ENCODE measurements at places on chromosomes 6 and 20.
A peak's percentile ranks its signal among the peaks of the same experiment; 100 is the strongest.

GRCh38 chr6:92648364-92649086 lies 770.8 kb downstream of the EPHA7 start:
- no peak for DNase-seq

GRCh38 chr20:4885877-4886276 lies 115.4 kb downstream of the SLC23A2 start:
- no peak for DNase-seq

DNA sequence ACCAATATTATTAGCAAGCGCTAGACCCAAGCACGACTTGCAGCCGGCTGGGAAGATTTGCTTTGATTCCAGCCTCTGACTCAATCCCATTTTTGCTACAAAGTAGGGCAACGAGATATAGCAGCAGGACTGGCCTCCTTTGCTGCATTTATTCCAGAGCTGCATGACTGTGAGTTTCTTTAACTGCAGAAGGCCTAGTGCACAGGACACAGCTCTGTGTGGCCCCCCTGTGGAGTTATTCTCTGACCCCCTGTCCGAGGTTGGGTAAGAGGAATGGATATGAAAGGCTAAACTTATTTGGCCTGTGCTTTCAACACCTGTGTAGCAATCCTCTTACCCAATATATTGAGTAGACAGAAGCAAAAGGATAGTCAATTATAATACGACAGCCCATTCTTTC lies 133.3 kb upstream of the SPTLC3 start:
- DNase-seq = no peak

- DNase-seq = no peak
Measured at GRCh38 chr6:159899994-159900745, 9.4 kb downstream of the MAS1 start.

- no peak for DNase-seq
Measured at GRCh38 chr6:106746652-106747051, 117.3 kb downstream of the QRSL1 start.

- DNase-seq = no peak
Measured at GRCh38 chr6:52725535-52726192, 37.6 kb downstream of the GSTA2 start.

- DNase-seq = no peak
Measured at GRCh38 chr6:36252005-36252404, 17.9 kb upstream of the PNPLA1 start.

- DNase-seq = peak; percentile 53
Measured at GRCh38 chr20:24610341-24611115, 141.1 kb downstream of the SYNDIG1 start.

DNA sequence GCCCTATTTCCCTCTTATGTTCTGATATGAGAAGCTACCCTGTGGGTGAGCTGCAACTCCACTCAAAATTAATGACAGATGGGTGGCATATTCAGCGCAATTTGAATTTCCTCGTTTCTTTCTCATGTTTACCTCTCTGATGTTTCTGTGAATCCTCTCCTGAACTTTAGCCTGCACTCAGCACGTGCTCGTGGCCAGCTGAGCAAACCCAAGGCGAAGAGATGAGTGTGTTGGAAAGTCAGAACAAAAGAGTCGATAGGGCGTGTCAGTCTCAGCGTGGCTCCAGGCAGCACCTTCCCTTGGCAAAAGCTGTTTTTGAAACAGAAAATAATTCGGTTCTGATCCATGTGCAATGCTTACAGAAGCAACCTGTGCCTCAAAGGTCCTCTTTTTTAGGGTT lies 226.1 kb upstream of the GMDS start:
- no peak for DNase-seq

DNA sequence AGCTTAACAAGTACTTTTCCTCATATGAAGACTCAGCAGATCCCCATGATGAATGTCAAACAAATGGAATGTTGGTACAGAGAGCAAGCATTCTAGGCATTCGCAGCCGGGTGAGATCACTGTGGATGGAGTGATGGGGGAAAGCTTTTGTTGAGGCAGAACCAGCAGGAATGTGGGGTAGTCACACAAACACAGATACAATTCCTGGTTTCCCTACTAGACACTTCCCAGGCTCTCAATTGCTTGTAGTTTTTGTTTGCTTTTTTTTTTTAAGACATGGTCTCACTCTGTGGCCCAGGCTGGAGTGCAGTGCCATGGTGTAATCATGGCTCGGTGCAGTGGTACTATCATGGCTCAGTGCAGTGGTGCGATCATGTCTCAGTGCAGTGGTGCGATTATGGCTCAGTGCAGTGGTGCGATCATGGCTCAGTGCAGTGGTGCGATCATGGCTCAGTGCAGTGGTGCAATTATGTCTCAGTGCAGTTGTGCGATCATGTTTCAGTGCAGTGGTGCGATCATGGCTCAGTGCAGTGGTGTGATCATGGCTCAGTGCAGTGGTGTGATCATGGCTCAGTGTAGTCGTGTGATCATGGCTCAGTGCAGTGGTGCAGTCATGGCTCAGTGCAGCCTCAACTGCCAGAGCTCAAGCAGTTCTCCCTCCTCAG lies 15.4 kb upstream of the IER3 start:
- DNase-seq = no peak

GRCh38 chr6:143878272-143878760 lies 14.0 kb downstream of the ZC2HC1B start:
- no peak for DNase-seq

GRCh38 chr6:25536781-25537180 lies 115.2 kb upstream of the SCGN start:
- DNase-seq = no peak

DNA sequence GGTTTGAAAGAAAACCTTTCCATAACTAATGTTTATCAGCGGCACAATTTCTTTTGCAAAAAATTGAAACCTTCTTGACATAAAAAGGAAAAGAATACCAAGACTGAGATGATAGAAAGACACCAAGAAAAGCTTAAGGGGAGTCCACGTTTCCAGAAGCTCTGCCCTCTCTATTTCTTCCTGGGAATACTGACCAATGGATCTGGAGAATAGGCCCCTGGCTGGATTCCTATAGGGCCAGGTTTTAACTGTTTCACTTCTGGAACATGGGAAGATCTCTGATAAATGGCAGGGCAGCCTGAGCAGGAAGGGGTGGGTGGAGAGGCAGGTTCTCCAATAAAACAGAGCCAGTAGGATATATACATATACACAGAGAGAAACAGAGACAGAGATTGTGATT lies 413.4 kb upstream of the JARID2 start:
- DNase-seq = no peak

- DNase-seq = no peak
Measured at GRCh38 chr20:13348311-13349234, 127.5 kb downstream of the ISM1 start.

DNA sequence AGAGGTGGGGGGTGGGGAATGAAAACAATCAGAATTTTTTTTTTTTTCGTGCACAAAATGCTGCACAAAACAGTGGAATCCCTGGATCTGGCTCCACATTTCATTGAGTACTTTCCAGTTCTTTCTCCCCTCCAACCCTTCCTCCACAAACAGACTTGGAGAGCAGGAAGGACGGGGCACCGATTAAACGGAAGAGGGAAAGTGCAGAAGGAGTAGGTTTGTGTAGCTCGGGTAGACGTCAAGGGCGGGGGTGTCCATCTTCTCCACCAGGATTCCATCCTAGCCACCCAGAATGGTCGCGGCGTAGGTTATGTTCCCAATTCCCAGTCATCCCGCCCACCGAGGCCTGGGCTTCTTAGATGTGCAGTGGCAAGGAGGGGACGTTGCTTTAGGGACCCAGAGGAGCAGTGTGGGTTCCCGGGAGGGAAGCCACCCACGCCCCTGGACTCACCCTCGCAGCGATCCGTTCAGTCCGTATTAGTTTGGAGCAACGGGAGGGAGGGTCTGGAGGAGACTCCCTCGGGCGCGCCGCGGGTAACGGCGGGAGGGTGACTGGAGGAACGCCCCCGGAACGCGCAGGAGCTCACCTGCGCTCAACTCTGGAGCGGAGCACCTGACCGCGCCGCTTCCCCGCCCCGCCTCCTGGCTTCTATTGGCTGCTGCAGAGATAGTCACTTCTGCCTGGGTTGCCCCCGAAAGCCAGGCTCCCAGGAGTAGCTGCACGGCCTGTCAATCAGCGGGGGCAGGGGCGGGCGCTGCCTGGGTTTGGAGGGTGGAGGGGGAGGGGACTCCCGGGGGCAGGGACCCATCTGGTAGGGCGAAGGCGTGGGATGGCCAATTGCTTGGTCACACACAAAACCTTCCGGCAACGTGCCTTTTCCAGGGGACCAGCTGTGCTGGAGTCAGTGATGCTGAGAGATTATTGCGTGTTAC lies at the start of gene ENPP5:
ENPP5 (minus strand) TSS at position 624 of the 933 bp plus-strand sequence. CDS start 2,718 bp downstream, outside the sequence.
- no peak for DNase-seq

- DNase-seq = no peak
Measured at GRCh38 chr6:139334806-139335446, 39.5 kb downstream of the CITED2 start.

GRCh38 chr20:24962182-24962492 lies 13.1 kb downstream of the CST7 start:
- no peak for DNase-seq

DNA sequence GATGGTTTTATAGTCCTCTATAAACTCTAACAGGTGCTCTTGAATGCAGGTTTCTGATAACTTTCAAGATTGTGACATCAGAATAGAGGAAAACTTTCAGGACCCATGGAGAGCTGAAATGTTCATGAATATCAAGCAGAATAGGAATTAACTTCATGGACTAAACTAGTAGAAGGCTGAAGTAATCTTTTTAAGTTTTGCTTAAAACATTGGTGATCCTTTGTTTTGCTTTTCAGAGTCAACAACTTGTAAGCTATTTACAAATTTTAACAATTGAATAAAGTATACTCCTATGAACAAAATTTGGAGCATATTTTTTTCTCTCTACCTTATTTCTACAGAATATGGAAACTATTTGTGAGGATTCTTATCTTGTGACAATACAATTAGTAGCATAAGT lies 25.2 kb upstream of the GOPC start:
- DNase-seq = no peak

- no peak for DNase-seq
Measured at GRCh38 chr6:43265564-43265963, 22.3 kb downstream of the TTBK1 start.

DNA sequence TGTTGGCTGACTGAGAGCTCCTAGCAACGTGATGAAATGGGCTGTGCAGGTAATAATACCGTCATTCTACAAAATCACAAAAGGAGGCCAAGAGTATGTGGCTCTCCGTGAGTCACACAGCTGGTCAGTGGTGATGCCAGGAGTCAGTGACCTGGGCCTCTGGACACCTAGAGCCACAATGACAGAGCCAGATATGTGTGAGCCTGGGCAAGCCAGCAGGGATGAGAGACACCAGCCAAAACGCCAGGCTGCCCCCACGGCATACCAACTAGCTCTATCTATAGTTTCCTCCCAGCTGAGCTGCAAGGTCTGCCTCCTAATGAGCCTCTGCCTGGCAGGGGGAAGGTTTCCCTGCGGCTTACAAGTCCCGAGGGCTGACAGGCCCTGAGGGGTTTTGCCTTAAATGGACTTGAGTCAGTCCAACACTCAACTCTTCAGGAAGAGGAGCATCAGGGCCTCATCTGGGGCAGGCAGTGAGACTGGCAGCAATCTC lies 70.0 kb downstream of the CPNE5 start:
- no peak for DNase-seq

DNA sequence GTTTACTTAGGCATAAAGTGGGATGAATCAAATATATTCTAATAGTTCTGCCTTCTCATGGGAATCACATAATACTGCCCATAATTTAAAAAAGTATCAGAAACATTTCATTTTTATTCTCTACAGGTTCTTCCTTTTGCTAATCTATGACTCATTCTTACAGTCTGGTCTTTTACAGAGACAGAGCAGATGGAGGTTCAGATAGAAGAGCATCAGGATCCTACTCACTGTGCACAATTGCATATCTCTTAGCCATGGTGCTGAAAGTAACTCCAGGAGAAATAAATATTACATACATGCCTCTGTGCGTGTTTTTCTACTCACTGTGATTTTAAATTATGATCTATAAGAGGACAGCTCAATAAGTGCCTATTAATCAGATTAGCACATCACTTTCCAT lies 16.3 kb upstream of the OR2B6 start:
- no peak for DNase-seq

DNA sequence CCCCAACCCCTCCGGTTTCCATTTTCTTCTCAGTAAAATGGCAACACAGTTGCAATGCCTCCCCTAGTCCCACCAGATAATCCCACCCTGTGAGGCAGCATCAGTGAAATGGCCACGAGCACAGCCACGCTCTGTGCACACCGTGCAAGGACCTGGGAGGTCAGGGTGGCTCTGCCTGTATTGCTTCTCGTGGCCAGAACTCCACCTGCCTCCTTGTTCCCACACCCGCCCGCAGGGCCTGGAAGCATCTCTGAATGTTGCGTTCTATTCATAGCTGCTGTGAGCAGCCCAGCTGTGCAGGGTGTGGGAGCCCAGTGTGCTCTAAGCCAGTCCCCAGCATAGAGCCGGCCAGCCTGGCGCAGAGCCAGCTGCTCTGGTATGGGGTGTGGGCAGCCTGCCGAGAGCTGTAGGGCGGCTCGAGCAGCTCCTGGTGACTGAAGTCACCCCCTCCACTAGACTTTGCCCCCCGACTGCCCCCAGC lies 161.1 kb downstream of the DLL1 start:
- DNase-seq = peak; percentile 87

- DNase-seq = no peak
Measured at GRCh38 chr6:142846459-142846831, 98.5 kb downstream of the HIVEP2 start.

DNA sequence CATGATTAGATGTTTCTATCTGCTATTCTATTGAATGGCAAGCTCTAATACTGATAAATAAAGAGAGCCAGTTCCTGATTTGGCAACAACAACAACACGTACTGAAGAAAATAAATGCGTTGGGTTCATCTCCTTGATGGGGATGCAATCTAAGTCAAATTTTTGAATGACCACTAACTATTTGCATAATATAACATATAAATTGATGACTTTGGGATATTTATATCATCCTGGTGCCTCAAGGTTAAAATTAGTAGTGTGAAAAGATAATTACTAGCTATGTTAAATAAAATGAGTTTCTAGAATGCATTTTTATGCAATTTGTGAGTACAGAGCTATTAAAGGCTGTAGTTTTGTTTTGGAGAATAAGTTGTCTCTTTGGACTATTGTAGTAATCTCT lies 896.4 kb downstream of the KIF16B start:
- DNase-seq = no peak

GRCh38 chr6:39321761-39322160 lies 741 bp downstream of the KCNK16 start:
- DNase-seq = no peak

- no peak for DNase-seq
Measured at GRCh38 chr6:88517737-88518136, 351.6 kb upstream of the CNR1 start.

GRCh38 chr6:164477790-164478189 lies 831.6 kb downstream of the C6orf118 start:
- no peak for DNase-seq

DNA sequence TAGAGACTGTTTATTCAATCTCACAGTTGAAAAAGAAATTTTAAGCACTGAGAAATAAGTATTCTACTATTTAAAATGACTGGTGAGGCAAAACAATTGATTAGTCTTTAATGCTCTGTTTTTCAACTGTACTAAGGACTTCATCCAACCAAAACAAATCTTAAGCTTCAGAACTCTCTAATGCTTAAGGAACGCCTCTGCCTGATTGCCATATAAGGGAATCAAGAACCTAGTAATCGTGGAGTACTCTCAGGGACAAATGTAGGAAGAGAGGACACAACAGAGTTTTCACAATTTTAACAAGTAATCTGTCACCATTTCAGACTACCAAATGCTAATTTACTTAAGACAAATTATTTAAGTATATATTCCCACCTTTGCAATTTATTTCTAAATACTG lies 16.1 kb downstream of the FBXO30 start:
- no peak for DNase-seq

GRCh38 chr6:151300267-151300991 lies 60.7 kb downstream of the AKAP12 start:
- DNase-seq = no peak

GRCh38 chr20:39359981-39360620 lies 398.0 kb downstream of the DHX35 start:
- no peak for DNase-seq
